ENCODE measurements at places on chromosomes 7 and 10.

- DNase-seq = no peak
These were observed 17.8 kb upstream of the WDR11 start for GRCh38 chr10:120833222-120833928.

- DNase-seq = no peak
These were observed 26.4 kb upstream of the GNA12 start for GRCh38 chr7:2870471-2870931.

DNA sequence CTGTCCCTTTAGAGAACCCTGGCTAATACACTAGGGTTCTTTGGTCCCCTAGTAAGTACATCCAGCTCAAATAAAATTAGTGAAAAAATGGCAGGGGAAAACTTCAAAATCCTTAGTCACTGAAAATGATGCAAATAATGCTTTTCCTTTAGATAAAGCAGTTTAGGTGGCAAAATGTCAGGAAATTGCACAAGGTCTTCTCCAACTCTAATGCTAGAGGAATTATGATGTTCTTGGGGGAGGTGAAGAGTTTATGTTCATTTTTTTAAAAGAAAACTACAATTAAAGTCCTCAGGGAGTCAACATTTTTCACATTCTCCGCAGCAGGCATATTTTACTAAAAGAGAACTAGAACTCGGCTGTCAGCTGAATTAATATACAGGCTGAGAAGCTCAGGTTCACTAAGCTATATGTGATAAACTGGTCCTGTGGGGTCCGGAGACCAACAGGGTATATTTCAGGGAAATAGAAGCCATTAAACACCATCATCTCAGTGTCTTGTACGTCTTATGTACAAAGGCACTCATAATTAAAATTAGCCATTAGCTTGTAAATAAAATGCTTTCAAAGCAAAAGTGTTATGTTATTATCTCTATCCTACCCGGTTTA is 1164.7 kb upstream of the AUTS2 start:
- DNase-seq = no peak

DNA sequence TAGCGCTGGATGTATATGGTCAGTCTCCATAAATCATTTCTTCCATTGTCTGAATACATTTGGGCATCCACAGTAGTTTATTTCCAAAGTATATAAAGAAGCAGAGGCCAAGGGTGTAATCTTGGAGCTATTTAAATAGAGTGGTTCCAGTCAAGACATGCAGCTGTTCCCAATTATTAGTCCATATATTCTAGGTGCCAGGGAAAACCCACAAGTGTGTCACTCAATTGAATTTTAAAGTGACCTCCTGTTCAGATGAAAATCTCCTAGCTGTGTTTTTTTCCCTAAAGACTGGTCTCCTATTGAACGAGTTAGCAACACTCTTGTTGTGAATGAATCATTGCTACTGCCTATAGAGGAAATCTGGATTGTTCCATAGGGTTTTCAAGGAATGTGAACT is 260.2 kb upstream of the BMPER start:
- no peak for DNase-seq

GRCh38 chr7:139901901-139902300 is 72.8 kb downstream of the TBXAS1 start:
- DNase-seq = no peak

DNA sequence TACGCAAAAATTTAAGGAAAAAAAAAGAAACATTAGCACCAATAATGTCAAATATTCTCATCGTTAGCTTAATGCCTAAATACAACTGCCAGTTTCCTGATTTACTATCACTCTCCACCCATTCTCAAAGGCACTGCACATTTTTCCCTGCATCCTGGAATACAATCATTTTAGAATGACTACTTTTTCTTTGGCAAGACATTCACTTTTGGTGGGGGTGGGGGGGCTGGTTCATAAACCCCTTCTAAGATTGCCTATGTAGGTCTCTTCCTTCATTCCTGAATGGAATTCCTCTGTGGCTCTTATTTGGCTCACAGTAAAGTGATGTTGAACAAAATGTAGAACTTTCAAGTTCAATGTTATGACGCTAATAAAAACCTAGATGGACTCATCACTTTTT is 74.3 kb downstream of the RNLS start:
- no peak for DNase-seq

DNA sequence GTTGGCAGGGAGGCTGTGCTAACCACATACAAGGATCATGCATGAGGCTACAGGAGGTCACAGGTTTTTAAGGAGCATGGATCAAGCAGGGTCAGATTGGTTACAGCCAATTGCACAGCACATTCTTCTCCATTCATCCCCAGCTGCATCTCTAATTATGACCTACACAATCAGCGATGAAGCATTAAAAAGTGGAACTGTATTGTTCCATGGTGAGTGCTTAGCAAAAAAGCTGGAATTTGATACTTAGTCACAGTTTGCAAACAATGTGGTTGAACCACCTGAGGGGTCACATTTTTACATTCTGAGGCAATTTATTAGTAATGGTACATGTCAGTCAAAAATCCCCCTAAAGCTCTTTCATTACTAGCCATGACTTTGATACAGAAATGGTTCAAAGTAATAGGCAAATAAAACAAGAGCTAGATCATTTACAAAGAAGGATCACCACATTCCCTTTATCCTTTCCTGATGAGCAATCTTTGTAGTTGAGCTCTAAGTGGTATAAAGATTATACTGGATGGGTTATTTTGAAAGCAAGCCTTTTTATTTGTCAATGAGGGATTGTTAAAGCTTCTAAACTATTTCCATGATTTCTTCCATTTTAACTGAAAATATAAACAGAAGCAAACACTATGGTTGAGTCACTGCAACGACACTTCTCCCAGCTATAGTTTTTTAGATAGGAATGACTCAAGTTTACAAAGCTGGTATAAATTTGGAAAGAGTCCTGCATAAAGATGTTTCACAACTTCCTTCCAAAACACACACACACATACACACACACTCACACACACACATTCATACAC is 217.8 kb upstream of the SEMA3A start:
- DNase-seq = no peak

DNA sequence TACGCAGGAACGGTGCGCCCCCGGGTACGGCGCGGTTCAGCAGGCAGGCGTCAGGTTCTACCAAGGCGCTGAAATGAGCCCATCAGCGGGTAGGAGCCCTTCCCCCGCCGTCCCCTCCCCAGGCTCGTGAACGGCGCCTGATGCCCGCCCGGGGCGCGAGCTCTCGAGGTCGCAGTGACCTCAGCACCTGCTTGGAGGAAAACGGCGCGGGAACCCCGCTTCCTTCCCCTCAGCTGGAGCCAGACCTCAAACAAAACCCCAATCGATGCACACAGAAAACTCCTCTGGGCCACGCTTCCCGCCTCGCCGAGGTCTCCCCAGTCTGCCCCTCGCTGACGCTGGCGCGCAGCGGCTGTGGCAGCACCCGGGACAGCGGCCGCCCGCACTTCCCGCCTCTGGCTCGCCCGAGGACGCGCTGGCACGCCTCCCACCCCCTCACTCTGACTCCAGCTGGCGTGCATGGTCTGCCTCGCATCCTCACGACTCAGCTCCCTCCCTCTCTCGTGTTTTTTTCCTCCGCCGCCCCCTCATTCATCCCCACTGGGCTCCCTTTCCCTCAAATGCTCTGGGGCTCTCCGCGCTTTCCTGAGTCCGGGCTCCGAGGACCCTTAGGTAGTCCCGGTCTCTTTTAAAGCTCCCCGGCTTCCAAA is 514 bp upstream of the GAD2 start:
- no peak for DNase-seq

- DNase-seq = no peak
These were observed 7.9 kb upstream of the ZNF248 start for GRCh38 chr10:37865264-37865663.

GRCh38 chr10:75084834-75085384 is 26.5 kb upstream of the SAMD8 start:
- DNase-seq = no peak

GRCh38 chr10:48940958-48941357 is 1.3 kb upstream of the LRRC18 start:
- no peak for DNase-seq

DNA sequence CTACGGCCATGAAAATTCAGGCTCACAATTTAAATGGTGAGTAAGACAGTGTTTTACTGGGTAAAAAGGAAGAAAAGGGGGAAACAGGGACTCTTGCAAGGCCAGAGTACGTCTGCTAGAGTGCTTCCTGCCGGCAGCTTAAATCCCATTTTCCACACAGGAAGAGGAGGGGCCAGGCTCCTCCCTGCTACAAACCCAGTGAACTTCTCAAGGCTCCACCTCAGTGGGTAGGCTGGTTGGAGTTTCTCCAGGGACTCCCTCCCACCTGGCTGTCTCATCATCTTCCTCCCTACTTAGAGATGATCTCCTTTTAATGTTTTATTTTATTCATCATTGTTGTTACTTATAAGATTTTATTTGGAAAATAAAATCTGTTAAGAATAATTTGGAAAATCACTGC is 62.6 kb upstream of the SEMA3C start:
- DNase-seq = no peak

DNA sequence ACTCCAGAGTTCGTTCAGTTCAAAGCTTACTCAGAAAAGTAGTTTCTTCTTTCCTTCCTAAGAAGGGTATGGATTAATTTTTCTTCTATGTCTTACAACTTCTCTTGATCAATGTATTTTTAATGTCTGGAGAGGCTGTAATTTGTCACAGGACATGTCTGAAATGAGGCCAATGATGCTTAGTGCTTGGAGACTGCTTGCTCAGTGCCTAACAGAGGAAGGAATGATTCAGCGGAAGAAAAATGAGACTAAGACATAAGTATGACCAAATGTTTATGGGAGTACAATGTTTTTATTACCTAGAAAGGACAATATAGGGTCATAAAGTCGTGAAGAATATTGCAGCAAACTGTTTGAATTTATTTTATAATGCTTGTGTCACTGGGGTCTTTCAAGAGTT is 43.3 kb downstream of the GPR37 start:
- DNase-seq = no peak

GRCh38 chr10:78737883-78738856 is 330.6 kb upstream of the ZMIZ1 start:
- DNase-seq = no peak

DNA sequence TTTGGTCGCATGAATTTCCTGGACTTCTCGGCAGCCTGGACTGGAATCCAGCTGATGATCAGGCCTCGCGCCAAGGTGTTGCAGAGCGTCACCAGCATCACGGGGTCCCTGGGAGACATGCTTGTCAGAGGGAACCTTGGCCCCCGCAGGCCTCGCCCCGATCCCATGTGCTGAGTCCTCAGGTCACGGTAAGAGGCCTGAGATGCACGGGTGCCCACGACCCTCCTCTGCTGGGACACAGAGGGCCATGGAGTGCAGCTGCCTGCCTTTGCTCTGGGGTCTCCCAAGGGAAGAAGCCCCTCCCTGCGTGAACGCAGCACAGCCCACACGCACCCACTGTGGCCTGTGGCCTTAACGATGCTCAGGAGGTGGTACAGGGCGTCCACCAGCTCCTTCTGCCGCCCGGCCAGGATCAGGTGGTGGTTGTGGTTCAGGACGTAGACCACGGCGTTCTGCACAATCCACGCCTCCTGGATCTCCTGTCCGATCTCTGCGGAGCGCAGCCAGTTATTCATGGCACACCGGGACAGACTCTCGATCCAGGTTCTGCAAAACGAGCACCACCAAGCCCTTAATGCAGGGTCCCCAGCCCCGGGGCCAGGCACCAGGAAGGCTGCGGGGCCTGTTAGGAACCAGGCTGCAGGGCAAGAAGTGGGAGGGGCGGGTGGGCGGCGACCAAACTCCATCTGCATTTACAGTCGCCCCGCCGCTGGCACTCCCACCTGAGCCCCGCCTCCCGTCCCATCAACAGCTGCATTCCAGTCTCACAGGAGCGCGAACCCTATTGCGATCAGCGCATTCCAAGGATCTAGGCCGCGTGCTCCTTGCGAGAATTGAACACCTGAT is 29.4 kb downstream of the CFAP46 start:
- DNase-seq = no peak

DNA sequence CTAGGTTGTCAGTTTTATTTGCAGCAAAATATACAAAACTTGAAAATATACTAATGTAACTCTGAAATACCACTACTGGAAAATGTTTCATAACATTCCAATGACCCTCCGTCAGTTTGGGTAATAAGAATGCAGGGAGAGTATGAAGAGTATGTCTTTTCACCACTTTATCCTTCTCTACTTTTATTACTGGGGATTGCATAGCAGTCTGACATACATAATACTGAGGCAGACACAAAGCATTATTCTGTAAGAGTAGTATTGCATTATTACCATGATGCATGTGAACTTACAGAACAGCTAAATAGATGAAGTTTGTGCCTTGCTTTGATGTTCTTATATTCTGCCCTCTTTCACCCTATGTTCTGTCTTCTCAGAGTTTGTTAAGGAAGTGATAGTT is 151.8 kb upstream of the TPK1 start:
- DNase-seq = no peak

GRCh38 chr10:70903262-70903921 is 15.0 kb upstream of the PCBD1 start:
- no peak for DNase-seq

- DNase-seq = no peak
These were observed 22.4 kb upstream of the SEMA3C start for GRCh38 chr7:80941208-80941758.

DNA sequence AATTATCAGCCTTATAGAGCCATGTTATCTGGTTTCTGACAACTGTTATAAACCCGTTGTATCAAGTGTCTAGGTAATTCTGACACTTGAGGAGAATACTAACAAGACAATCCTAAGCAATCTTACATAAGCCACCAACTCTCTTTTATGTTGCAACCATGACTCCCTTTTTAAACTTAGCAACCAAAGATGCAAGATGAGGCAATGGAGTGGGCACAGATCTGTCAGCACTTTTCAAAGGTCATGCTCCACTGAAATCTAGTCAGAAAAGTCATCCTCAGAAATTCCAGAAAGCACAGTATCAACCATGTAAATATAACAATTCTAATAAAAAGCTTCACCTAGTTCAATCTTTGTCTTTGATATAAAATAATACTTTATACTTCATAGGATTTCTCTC is 77.0 kb upstream of the SEMA3A start:
- no peak for DNase-seq

DNA sequence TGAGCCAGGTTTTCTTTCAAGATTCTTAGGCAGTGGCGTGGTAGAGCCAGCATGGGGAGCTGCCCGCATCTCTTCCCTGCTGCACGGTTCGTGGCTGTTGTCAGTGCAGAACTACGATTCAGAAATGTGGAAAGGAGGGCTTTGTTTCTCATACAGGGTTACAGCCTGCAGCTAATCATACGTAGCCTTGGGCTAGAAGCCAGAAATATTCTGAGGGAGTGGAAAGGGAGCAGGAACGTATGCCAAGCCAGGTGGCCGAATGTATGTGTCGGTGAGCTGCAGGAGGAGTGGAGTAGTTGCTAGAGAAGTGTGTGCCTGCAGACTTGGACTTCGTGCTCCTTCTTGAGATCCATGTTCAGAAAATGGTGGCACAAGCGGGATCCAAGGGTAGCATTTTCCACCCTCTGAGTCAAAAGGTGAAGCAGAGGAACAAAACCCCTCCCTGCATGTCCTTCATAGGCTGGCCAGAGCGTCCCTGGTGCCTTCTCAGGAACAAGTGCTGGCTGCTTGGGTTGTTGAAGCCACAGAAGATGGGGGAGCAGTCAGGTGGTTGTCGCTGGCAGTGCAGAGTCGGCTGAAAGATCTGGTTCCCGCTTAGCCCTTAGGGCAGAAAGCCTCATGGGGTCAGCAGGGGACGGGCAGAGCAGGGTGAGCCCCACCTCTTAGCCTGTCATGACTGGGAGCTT is 40.9 kb downstream of the LANCL2 start:
- no peak for DNase-seq

Data from stimulated activated CD8-positive, alpha-beta memory T cell treated with anti-CD3 and anti-CD28 coated beads, Interleukin-2, amount 100 ng/mL, for 1 hour (primary cell).